ENCODE measurements at places on chromosomes 11 and 22. TPM values are rescaled to one million over a fixed set of nuclear protein-coding genes. Genes with fewer than 3 reads are reported as not detected.

OR2AG2 gene
- total RNA-seq = 0.84 TPM

KIF18A gene
- total RNA-seq = 46.8 TPM

BRD1 gene
- total RNA-seq = 8.2 TPM

SEPTIN3 gene
- 0.29 TPM for total RNA-seq

OR8A1 gene
- not detected for total RNA-seq
